Stimulated activated CD8-positive, alpha-beta memory T cell treated with anti-CD3 and anti-CD28 coated beads, Interleukin-7, amount 100 ng/mL, for 4 hours (primary cell): ENCODE measurements at places on chromosomes 4 and X.

GRCh38 chr4:83961575-83961974 is 425.7 kb downstream of the GPAT3 start:
- no peak for DNase-seq

DNA sequence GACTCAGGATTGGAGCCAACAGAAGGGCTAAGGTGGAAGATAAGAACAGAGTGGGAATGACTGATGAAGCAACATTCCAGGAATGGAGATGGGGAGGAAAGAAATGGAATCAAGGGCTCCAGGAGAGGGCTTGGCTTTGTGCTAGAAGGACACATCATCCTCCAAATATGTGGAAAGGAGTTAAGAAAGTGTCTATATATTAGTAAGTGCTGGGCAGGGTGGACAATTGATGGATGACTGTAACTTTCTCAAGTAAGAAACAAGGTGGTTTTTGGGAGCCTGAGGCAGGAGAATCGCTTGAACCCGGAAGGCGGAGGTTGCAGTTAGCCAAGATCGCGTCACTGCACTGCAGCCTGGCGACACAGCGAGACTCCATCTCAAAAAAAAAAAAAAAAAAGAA is 71.6 kb upstream of the NFKB1 start:
- no peak for DNase-seq

DNA sequence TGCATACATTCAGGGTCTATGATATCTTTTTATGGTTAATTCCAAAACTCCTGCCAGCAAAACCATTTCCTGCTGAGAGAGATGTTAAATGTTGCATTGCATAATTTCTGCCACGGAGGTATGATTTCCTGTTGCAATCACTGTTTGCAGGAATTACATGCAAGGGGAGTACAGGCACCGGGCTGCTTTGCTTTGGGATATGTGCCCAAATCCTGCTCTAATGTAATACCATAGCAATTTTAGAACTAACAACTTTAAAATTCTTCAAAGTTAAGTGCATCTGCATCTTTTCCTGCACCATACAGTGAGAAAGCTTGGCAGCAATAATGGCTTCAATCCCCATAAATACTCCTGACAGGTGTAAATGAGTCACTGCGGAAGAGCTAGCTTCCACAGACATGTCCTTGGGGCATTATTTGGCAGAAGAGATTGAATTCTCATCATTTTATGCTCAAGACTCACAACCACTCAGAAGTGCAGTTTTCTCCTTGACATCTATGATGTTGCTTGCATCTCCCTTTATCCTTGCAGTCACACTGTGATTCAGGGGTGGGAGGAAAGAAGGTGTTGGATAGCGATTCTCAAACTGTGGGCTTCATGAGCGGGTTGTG is 29.6 kb downstream of the TRIM2 start:
- no peak for DNase-seq

GRCh38 chr4:185189606-185190305 is 14.0 kb downstream of the CFAP97 start:
- no peak for DNase-seq

- no peak for DNase-seq
Observed at GRCh38 chr4:15341733-15342300, 86.0 kb upstream of the C1QTNF7 start.

DNA sequence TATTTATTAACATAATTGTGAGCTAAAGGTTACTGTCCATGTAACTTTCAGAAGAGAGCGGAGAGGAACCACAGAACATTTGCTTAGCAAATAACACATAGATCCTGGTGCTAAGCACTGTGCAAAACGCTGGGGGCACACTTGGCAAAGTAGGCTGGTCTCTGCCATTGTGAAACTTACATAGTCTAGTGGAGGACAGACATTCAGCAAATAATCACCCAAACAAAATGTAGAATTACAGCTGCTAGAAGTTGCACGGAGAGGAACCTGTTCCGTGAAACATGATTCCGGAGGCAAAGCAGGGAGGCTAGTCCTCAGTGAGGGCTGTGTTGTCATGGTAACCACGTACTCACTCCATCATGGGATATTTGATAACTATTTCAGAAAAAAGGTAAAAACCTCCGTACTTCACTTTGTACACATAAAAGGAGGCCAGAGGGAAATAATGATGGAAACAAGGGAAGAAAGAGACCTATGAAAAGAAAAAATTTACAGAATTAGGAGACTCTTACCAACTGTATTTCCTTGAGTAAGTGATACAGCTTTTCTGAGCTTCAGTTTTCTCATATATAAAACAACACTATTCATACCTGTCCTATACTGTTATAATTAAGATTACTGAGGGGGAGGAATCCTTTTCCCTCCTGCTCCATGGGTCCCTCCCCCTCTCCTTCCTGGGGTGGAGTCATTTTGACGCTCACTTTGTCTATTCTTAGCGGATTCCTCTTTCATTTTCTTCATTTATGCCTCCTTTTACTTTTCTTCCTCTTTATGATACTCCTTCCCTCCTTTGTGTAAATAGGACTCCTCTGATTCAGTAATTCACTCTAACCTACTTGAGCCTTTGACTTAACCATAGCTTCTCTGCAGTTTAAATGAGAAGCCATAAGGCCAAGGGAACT is 825 bp upstream of the RASGEF1B start:
- DNase-seq, result no peak

DNA sequence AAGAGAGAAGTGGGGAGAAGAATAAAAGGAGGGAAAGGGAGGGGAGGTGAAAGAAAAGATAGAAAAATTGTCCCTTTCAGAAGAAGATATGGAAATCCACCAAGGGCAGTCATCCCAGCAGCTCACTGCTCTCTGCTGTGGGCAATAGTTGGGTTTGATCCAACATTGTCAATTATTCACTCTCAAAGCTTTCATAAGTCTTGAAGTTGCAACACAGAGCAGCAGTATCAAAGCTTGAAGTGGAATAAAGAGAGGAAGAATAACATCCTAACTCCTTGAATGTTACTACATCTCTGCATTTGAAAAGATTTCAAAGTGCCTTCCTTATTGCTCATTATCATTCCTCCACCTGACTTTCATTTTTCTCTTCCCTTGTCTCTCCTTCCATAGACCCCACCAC is 62.3 kb upstream of the HHIP start:
- no peak for DNase-seq

DNA sequence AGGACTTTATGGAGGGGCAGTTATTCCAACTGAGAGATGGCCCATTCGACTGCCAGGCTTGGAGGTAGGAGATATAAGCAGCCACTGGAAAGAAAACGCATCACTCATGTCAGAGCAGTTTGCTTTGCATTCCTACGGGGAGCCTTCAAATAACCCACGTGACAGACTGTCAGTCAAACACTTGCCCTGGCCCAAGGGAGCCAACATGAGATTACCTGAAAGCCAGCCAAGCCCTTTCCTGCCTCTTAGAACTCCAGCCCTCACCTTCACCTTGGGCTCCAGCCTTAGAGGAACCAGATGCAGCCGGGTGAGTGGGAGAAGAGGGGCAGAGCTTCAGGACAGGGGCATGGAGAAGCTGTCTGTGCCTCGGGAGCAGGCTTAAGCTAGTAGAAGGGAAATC is 95.3 kb upstream of the CXCL13 start:
- DNase-seq, result no peak

- DNase-seq, result peak; percentile 33
Observed at GRCh38 chr4:42655921-42656678, 805 bp downstream of the ATP8A1 start.

DNA sequence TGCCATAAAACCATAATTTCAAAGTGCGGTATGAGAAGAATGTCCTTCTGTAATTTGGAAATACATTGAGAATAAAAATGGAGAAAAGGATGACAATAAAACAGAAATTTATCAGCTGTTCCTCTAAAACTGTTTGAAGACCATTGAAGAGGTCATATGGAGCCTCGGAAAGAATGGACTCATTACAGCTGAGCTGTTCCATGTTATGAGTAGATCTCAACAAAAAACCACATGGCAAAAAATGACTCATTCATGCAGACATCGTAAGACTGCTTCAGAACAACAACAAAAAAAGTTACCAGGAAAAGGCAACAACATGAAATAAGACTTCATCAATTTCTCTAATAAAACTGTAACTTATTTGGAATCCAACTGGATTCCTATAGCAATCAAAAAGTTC is 39.7 kb downstream of the AKAP4 start:
- DNase-seq, result no peak

DNA sequence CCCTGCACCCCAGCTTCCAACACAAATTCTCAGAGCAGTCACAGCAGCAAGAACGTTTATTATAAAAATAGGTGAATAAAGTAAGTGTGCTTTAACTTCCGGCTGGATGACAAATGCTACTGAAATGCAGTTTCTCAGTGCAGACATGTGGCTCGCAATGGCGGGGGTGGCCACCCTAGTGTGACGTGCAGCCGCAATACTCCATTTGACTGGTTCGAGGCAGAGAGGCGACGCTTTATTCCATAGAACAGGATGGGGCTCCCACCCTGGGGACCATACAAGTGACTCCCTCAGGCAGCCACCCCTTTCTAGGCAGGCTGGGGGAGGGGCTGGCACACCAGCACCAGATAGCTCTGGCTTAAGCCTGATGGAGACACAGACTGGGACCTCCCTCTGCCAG is 14.5 kb downstream of the TNIP2 start:
- DNase-seq, result no peak

DNA sequence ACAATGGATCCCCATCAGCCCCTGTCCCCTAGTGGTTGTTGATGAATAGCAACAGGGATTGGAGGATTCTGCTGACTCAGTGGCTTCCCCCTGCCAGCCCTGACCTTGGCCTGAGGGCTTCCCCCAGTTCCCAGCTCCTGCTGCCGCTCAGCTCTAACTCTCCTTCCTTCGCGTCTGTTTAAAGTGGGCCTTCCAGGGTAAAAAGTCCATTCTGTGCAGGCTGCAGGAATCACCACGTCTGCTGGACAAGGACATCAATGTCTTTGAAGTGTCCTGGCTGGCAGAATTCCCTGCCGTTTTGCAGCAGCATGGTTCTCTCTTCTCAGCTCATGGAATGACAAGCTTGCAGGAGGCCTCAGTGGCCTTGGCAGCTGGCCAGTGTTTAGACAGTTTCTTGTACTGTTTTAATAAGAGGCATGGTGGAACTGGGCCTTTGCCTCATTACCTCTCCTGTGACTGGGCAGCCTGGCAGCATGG is 152.5 kb upstream of the STX18 start:
- no peak for DNase-seq

DNA sequence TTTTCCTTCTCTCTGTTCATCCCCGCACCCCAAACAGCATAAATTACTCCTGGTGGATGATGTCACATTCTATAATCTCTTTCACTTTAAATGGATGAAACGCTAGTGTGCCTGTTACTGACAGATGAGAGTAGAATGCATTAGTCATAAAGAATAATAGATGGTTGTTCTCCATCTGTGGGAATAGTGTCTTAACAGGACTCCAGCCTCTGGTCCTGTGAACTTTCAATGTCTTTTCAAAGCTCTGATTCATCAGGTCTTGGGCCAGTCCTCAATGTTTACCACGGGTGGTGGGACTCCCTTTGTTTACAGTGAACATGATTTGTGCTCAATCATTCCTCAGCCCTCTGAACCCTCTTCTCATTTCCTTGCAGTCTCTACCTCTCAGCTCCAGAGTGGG is 182.6 kb downstream of the GABRB1 start:
- no peak for DNase-seq

- no peak for DNase-seq
Observed at GRCh38 chrX:124113621-124114600, 152.4 kb downstream of the STAG2 start.

GRCh38 chrX:15269618-15270521 is at the start of gene ASB9:
Gene ASB9 (minus strand): TSS chrX:15270083. CDS start chrX:15269874, 209 bp downstream.
- no peak for DNase-seq

DNA sequence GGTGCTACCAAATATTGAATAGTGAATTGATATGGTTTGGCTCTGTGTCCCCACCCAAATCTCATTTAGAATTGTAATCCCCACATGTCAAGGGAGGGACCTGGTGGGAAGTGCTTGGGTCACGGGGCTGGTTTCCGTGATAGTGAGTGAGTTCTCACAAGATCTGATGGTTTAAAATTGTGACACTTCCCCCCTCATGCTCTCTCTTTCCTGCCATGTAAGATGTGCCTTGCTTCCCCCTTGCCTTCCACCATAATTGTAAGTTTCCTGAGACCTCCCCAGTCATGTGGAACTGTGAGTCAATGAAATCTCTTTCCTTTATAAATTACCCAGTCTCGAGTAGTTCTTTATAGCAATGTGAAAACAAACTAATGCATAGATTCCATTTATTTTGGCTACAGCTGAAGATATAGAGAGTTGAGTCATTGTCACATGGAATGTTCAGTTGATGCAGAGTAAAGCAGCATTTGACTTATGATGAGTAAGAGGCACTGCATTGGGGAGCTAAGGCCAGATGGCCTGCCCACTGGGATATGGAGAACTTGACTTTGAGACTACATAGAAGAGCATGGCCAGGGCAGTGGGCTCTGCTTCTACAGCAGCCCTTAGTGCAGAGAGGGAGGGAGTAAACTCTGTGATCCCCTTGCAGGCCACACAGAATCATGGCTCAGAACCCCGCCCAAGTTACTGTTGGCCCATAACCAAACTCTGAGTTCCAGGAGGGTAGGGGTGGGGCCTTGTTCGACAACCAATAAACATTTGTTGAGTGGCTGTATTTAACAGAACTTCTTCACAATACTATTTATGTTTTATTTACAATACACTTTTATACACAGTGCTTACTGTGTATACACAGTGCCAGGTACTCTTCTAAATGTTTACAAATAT is 34.2 kb downstream of the RAI2 start:
- no peak for DNase-seq

GRCh38 chrX:103941201-103941975 is 21.0 kb upstream of the TMSB15B start:
- no peak for DNase-seq

GRCh38 chr4:107987916-107988762 is 1.6 kb upstream of the HADH start:
- DNase-seq, result no peak

- DNase-seq, result peak; percentile 8
Observed at GRCh38 chrX:7068939-7069367, 78.6 kb upstream of the STS start.

DNA sequence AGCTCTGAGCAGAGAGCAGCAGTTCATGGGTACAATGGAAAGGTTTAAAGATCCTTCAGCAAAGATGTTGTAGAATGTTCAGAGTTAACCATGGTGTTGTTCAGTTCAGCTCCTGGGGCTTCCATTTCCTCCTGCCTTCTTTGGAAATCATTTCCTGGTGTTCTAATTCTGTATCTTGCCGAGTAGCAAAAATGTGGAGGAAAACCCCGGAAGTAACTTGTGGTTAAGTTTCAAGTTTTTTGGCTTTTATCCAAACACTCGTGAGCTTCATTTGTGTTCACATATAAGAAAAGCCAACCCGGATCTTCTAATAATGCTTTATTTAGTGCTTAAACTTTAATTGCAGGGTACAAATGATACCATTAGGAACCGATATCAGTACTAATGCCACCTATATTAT is 33.6 kb upstream of the ARX start:
- DNase-seq, result no peak

DNA sequence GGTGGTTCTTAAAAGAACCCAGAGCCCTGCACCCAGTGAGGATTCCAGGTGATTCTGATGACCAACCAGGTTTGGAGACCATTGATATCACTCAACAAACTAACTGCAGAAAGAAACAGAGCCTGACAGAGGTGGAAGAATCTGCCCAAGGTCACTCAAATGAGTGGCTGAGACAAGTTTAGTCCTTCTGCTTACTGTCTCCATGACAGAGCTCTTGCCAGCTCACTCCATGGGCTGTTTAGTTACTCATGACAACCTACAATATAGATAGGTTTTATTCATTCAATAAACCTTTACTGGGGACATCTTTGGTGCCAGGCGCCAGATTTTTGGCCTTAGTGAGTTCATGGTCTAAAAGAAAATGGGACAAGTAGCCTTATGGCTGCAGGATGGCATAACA is 124.3 kb downstream of the RAB28 start:
- no peak for DNase-seq

- DNase-seq, result no peak
Observed at GRCh38 chr4:157792716-157793115, 380.1 kb downstream of the GASK1B start.
